ENCODE measurements at places on chromosomes 3 and 15.

DNA sequence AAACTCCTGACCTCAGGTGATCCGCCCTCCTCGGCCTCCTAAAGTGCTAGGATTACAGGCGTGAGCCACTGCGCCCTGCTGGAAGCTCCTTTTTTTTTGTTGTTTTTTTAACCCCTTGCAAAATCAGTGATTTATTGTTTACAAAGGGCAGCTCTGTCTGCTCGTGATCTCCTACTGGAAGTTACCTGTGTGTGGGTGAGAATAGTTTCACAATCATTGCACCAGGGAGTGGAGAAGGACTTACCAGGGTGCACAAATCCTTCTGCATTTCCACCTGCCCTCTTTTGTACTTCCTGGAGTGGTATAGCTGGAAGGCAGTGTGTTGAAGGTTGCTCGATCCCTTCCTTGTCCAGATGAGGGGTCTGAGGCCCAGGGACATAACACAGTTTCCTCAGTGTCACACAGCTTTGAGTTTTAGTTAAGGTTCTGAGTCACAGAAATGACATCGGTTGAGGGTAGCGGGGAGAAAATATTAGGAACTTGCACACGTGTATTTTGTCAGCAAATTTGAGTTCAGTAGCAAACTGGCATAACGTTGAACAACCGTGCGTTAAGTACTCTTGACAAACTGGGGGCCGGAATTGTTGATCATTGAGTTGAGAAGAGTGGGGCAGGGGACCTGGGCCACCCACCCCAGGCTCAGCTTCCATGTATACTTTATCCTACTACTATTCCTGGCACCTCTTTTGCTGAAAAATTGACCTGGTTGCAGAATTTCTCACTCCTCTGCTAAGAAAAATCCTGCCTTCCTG, 11.3 kb upstream of the TRAK1 start:
- no peak for DNase-seq

GRCh38 chr3:142285083-142285517, 59.7 kb upstream of the GK5 start:
- DNase-seq: no peak

- DNase-seq: no peak
These were observed 28.4 kb downstream of the SMAD6 start for GRCh38 chr15:66730168-66731021.

GRCh38 chr3:143535994-143536784, 312.1 kb downstream of the SLC9A9 start:
- no peak for DNase-seq

- DNase-seq: no peak
These were observed 1.0 kb downstream of the ACAN start for GRCh38 chr15:88804257-88804656.

DNA sequence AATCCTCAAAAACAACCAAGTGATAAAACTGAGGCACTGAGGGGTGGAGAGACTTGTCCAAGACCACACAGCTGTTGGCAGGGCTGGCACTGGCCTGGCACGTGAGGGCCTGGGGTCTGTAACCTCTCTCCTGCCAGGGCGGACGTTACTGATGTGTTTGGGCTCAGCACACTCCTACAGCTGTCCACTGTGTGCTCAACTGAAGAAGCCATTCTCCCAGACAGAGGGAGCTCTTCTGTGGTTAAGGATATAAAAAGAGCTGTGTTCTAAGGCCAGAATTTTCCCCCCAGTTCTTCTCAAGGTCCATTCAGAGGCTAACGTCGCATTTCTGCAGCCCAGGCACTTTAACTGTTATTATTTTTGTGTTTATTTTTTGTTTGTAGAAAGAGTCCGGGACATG, 429.0 kb upstream of the ATP11B start:
- DNase-seq: no peak

DNA sequence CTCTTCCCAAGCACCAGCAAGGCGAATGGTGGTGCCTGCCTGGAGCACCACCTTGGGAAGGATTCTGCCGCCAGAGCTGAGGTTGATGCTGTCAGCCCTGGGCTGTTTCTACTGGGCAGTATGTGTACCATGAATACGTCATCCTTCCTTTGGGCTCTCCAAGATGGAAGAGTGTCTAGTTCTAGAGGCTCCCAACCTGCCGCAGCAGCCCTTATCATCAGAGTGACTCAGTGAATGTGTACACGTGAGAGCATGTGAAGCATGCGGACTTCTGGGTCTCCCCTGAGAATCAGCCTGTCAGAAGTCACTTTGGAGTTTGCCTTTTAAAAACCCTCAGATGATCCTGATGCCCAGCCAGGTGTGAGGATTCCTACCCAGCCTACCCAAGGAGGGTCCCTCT, 20.9 kb downstream of the PLA2G4D start:
- no peak for DNase-seq

- no peak for DNase-seq
These were observed 69.9 kb downstream of the LDHAL6B start for GRCh38 chr15:59276225-59277178.

GRCh38 chr15:87470923-87471322, 785.6 kb downstream of the NTRK3 start:
- no peak for DNase-seq

DNA sequence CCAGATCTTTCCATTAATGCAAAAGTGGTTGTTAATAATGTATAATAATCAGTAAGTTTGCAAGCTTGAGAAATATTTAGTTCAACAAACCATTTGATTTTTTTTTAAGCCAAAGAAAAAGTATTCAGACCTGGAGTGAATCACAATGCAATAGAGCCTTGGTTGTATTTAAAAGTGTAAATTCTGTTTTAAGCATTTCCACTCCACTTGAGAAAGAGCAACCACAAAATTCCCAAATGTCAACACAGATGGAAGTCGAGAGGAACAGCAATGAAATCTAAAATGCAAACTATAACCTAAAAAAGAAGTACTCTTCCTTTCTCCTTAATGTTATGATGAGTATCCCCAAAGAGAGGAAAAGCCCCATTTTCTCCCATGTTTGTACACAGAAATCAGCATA, 20.2 kb downstream of the GBE1 start:
- DNase-seq: no peak

DNA sequence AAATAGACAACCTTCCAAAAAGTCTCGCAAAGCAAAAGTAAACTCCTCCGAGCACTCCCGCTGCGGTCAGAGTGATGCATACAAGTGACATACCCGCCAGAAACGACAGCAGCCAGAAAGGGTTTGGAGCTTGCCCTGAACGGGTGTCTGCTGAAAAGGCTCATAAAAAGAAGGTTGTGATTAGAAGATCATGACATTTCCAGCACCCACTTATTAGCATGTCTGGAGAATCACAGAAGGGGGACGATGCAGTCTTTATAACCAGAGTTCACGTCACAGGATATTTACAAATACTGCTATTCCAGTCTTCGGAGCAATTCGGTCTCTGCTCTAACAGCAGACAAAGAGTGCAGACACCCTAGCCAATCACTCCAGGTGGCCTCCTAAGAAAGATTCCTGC, 59.1 kb upstream of the FRMD4B start:
- no peak for DNase-seq

DNA sequence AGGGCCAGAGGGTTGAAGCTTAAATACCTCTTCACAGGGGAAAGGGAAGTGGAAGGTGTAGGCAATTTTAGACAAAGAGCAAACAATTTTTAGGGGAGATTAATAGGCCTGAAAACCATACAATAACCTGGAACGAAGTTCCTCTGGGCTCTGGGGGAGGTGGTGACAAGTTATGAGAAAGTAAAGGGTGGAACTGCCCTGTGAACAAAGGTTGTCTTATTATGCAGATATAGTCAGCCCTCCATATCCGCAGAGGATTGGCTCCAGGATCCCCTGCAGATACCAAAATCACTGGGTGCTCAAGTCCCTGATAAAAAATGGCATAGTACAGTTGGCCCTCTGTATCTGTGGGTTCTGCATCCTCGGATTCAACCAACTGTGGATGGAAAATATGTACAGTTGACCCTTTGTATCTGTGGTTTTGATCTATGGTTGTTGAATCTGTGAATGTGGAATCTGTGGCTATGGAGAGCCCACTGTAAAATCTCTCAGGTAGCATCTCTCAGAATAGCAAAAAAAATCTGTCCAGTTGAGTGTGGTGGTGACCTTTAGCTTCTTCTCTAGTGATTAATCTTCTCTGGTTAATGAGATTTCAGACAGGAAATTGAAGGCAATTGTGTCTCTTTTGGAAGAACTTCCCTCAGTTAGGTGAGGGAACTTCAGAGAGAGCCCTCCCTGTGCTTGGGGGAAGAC, 40.2 kb downstream of the CLEC3B start:
- DNase-seq: no peak

DNA sequence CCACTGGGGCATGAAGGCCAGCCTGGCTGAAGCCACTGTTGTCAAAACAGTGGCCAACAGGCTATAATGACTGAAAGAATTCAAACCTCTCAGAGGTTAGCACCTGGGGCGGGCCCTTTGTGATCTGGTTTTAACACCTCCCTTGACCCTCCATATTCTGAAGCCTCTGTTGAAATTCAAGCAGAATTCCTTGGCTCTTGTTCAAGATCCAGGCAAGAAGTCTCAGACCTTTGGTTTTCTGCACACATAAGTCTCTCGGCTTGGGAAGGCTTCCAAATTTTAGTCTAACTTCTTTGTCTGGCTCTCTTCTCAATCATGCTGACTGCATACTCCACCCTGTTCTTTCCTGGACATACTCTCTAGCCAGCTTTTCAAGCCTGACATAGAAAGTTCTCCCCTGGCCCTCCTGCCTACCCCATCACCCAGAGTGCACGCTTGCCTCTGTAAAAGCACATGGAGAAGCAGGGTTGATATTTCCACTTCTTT, 144.5 kb downstream of the PDZRN3 start:
- no peak for DNase-seq

- DNase-seq: no peak
These were observed 37.0 kb downstream of the PPARG start for GRCh38 chr3:12325586-12326515.

- no peak for DNase-seq
These were observed 101.0 kb downstream of the CD200R1L start for GRCh38 chr3:112745567-112746248.

DNA sequence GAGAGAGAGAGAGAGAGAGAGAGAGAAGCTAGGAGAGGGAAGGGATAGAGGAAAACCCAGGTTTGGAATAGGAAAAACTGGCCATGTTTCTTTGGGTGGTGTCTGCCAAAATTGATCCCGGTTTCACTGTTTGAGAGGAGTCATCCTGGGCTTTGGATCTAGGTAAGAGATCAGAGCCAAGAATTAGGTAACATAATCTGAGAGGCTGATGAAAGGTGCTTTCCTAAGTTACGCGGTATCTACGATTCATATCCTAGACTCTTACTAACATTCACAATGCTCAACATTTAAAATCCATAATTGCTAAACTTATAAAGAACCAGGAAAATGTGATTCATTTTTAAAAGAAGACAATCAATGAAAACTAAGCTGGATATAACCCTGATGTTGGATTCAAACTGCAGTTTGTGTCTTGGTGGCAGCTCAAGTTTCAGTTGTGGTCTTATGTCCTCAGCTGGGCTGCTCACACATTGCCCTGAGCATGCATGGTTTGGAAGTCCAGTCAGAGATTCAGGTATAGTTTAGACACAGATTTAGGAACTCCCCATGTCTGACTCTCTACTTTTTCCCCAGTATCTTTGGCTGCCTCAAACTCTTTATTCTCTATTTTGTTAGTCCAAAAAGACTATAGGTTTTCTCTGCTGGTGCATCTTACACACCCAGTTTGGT, 42.5 kb upstream of the FMN1 start:
- DNase-seq: no peak

DNA sequence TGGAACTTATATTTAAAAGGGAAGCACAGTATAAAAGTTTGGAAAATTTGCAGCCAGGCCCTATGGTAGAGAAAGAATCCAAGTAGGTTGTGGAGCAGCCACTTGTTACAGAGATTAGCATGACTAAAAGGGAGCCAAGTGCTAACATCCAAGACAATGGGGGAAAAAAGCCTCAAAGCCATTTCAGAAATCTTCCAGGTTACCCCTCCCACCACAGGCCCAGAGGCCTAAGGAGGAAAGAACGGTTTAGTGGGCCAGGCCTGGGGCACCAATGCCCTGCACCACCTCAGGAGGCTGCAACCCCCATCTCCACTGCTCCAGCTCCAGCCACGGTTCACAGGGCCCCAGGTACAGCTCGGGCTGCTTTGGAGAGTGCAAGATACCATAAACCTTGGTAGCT, 69.9 kb downstream of the IGF2BP2 start:
- DNase-seq: no peak

- no peak for DNase-seq
These were observed 56.3 kb downstream of the BLM start for GRCh38 chr15:90773485-90773884.
